Activated CD8-positive, alpha-beta T cell treated with anti-CD3 and anti-CD28 coated beads for 36 hours (primary cell): ENCODE measurements at places on chromosomes 1 and 21. TPM values are rescaled to one million over a fixed set of nuclear protein-coding genes. Genes with fewer than 3 reads are reported as not detected.

- peak; percentile 12 for DNase-seq
- no peak overlapping the region for H3K4me3 ChIP-seq
- H3K36me3 ChIP-seq = no peaks in the 10 kb centered on the region
- H3K27me3 ChIP-seq = no peaks in the 10 kb centered on the region
These were observed 157.7 kb downstream of the TRIM33 start for GRCh38 chr1:114353262-114353661.

Gene OPTC
- not detected for total RNA-seq

Gene F3
- total RNA-seq = not detected

Gene DPYD
- 10.8 TPM for total RNA-seq

Gene UBE2U
- total RNA-seq = not detected

GRCh38 chr1:235430991-235431390, 63.8 kb downstream of the TBCE start:
- H3K36me3 ChIP-seq = peaks cover 10% of the 10 kb centered on the region
- no peaks in the 10 kb centered on the region for H3K4me1 ChIP-seq
- no peak overlapping the region for H3K27ac ChIP-seq
- no peaks in the 10 kb centered on the region for H3K27me3 ChIP-seq
- no peak for DNase-seq

DNA sequence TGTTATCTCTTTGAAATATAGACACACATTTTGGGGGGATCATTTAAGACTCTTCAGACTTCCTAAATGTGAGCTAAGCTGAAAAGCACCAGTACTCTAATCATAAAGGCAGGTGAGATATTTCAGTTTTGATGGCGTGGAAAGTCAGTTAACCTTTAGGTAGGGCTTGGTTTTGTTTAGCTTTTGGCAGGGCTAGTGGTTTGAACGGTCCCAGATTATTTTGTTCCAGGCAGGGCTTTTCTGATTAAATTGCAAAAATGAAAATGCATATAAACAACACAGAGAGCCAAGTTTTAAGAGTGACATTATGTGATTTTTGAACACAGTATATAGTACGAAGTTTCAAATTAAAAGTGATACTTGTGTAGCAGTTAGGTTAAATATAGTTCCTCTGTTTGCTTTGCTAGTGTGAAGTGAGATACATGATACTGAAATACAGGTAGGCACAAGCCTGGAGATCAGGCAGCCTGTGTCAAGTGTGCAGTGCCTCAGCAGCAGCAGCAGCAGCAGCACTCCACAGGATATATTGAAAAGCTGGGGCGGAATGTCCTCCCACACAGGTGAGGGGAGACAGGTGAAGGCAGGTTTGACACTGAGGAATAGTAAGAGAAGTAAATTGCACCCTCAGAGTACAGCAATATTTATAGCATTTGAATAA, 47.4 kb downstream of the CAMTA1 start:
- peaks cover 6% of the 10 kb centered on the region for H3K4me1 ChIP-seq
- H3K4me3 ChIP-seq = no peak overlapping the region
- no peaks in the 10 kb centered on the region for H3K27me3 ChIP-seq
- no peak for DNase-seq

DNA sequence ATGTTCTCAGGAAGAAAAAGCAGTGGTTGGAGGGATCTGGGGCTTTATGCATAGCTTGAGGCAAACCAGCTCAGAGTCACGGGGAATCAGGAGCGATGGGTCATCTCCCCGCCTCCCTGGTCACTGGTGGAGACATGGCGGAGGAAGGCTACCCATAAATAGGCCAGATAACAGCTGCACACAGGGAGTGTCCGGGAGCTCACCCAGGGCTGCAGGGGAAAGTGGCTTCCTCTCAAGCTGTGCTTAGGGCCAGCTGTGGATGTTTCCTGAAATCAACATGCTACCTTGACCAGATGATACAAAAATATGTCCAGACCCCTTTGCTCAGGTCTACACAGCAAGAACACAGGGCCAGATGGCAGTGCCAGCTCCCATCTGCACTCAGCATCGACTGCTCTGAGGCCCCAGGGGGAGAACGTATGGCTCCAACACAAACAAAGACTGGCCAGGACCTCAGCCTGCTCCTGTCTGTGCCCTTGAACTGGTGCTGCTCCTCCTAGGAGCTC, 27.1 kb upstream of the RERE start:
- no peaks in the 10 kb centered on the region for H3K4me1 ChIP-seq
- DNase-seq = no peak
- H3K36me3 ChIP-seq = no peaks in the 10 kb centered on the region
- H3K27me3 ChIP-seq = no peaks in the 10 kb centered on the region
- no peak overlapping the region for H3K27ac ChIP-seq

GRCh38 chr1:197919346-197920066, 2.3 kb downstream of the LHX9 start:
- no peak overlapping the region for H3K27ac ChIP-seq
- no peak for DNase-seq
- H3K36me3 ChIP-seq = no peaks in the 10 kb centered on the region
- peaks cover 50% of the 10 kb centered on the region for H3K4me1 ChIP-seq
- H3K27me3 ChIP-seq = peaks cover 81% of the 10 kb centered on the region

DNA sequence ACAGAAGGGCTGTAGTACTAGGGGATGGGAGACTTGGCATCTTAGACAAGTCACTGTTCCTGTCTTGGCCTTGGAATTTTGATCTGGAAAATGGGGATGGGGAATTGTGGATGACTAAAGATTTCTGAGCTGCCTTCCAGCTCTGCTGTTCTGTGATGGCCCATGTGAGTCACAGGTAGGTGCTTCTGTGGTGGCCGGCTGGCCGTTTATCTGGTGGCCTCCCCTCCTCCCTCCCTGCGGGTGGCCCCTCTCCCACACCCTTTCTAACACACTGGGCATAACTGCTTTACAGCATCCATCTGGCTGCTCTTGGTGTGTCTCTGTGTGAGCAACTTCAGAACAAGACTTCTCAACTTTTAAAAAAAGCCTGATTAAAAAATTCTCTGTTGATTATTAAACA, 35.9 kb downstream of the KCNA2 start:
- H3K4me3 ChIP-seq = no peak overlapping the region
- no peak overlapping the region for H3K27ac ChIP-seq
- no peak for DNase-seq
- no peaks in the 10 kb centered on the region for H3K36me3 ChIP-seq

- DNase-seq = no peak
- no peaks in the 10 kb centered on the region for H3K36me3 ChIP-seq
- no peak overlapping the region for H3K4me3 ChIP-seq
- peaks cover 4% of the 10 kb centered on the region for H3K27me3 ChIP-seq
- H3K27ac ChIP-seq = no peak overlapping the region
- no peaks in the 10 kb centered on the region for H3K4me1 ChIP-seq
These were observed 118.9 kb downstream of the RGS21 start for GRCh38 chr1:192435704-192436103.

GRCh38 chr1:100971021-100971420, 54.6 kb downstream of the DPH5 start:
- DNase-seq = no peak
- peaks cover 27% of the 10 kb centered on the region for H3K4me1 ChIP-seq
- peaks cover 60% of the 10 kb centered on the region for H3K36me3 ChIP-seq
- no peak overlapping the region for H3K27ac ChIP-seq
- H3K27me3 ChIP-seq = no peaks in the 10 kb centered on the region

DNA sequence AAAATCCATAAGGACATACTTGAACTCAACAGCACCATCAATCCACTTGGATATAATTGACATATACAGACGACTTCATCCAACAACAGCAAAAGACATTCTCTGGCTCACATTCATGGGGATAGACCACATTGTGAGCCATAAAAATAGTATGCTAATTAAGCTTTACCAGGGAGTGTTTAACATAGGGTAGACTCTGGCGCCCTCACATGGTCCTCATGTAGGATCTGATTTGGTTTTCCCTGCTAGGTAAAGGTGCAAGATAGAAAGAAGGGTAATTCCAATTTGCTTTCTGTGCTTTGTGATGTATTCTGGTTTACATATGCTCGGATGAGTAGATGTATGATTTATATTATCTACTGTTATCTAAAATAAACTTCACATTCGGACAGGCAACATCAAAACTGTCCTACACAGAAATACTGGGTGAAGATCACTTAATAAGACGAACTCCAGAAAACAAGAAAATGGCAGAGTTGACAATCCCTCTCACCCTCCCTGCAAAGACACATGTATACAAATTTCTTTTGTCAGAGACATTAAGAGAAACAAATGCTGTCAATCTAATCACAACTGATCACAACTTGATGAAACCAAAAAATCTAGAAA, 27.7 kb downstream of the CR1L start:
- peak; percentile 64 for DNase-seq
- no peak overlapping the region for H3K4me3 ChIP-seq
- H3K27me3 ChIP-seq = peaks cover 50% of the 10 kb centered on the region
- peaks cover 3% of the 10 kb centered on the region for H3K4me1 ChIP-seq

Gene S100A16
- total RNA-seq = not detected

DNA sequence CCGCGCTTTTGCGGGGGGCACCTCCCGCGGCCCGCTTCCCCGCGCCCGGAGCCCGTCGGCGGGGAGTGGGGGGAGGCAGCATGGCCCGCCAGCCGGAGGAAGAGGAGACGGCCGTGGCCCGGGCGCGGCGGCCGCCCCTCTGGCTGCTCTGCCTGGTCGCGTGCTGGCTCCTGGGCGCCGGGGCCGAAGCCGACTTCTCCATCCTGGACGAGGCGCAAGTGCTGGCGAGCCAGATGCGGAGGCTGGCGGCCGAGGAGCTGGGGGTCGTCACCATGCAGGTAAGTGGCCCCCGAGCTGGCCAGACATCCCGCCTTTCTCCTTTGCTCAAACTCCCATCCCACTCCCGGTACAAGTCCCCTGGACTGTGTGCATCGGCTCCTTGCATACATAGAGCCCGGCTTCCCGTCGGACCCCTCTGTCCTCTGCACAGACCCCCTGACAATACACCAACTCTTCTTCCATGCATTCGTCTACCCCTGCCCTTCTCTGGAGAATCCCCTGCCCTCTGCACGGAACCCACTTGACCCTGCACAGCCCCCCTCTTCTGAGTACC, 812 bp downstream of the CACHD1 start:
- peaks cover 12% of the 10 kb centered on the region for H3K4me1 ChIP-seq
- peak; percentile 20 for DNase-seq
- peak overlapping the region; percentile 90 for H3K4me3 ChIP-seq
- no peaks in the 10 kb centered on the region for H3K36me3 ChIP-seq

DNA sequence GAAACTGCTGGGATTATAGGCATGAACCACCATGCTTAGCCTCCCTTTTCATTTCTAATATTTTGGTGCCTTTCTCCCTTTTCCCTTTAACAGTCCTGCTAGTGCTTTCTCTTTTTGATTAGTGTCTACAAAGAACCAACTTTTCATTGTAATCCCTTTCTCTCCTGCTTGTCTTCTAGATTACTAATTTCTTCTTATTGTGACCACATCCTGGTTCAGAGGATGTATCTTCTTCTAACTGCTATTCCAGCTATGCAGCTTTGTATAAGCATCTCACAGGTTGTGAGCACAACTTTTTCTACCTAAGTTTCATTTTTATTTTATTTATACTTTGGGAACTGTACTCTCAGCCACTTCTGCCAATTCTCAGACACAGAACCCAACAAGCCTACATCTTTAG, 14.7 kb downstream of the ZNF648 start:
- peaks cover 3% of the 10 kb centered on the region for H3K27me3 ChIP-seq
- H3K4me3 ChIP-seq = no peak overlapping the region
- H3K4me1 ChIP-seq = peaks cover 4% of the 10 kb centered on the region
- H3K27ac ChIP-seq = peak overlapping the region; percentile 4
- no peak for DNase-seq

Gene CSF3R
- total RNA-seq = not detected

GRCh38 chr21:25809013-25809412, 74.2 kb downstream of the GABPA start:
- no peak overlapping the region for H3K27ac ChIP-seq
- H3K27me3 ChIP-seq = peaks cover 2% of the 10 kb centered on the region
- no peak for DNase-seq
- H3K4me1 ChIP-seq = peaks cover 5% of the 10 kb centered on the region
- H3K36me3 ChIP-seq = no peaks in the 10 kb centered on the region
- H3K4me3 ChIP-seq = no peak overlapping the region

Gene AADACL4
- total RNA-seq = not detected

Gene PTPRU
- 0.56 TPM for total RNA-seq

- peak overlapping the region; percentile 94 for H3K27ac ChIP-seq
- H3K4me3 ChIP-seq = peak overlapping the region; percentile 95
- peak; percentile 72 for DNase-seq
- peaks cover 75% of the 10 kb centered on the region for H3K4me1 ChIP-seq
- no peaks in the 10 kb centered on the region for H3K27me3 ChIP-seq
These were observed 2.1 kb downstream of the CAPZB start for GRCh38 chr1:19483261-19483660.

DNA sequence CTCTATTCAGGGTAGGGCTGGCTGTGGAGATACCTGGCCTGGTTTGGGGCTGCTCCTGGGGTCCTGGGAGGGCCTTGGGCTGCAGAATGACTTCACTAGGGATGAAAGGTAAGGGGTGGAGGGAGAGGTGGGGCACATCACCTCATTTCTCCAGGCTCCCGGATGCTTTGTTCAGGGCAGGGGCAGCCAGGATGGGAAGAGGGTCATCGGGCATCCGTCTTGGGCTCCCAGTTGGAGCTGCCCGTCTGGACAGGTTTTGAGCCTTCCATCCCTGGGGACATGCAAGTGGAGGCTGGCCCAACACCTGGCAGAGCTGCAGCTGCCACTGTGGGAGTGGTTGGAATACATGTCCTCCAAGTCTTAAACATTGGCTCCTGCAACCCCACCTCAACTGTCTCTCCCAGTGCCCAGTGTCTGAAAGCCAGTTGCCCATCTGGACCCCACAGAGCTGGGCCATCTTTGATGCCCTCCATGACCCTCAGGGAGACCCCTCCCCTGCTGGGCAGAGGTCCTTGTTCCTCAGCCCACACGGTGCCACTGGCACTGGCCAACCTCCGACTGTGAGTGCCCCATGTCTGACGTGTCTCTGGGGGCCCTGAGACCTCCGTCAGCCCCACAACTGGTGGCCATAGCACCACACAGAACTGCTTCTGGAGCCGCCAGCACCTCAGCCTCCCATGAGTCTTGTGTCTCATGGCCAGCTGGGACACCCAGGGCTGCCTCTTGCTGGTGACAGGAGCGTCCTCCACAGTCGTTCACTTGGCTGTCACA, 52.8 kb downstream of the TRIM11 start:
- no peaks in the 10 kb centered on the region for H3K36me3 ChIP-seq
- H3K27ac ChIP-seq = no peak overlapping the region
- no peak overlapping the region for H3K4me3 ChIP-seq
- DNase-seq = no peak
- H3K4me1 ChIP-seq = no peaks in the 10 kb centered on the region

- no peak for DNase-seq
- no peaks in the 10 kb centered on the region for H3K27me3 ChIP-seq
- no peak overlapping the region for H3K4me3 ChIP-seq
- peaks cover 3% of the 10 kb centered on the region for H3K36me3 ChIP-seq
- peaks cover 8% of the 10 kb centered on the region for H3K4me1 ChIP-seq
- no peak overlapping the region for H3K27ac ChIP-seq
These were observed 104.4 kb downstream of the PCBP3 start for GRCh38 chr21:45747802-45748445.

Gene RASAL2
- not detected for total RNA-seq
